A549 treated with Hydrocortisone at 1 μM for 4 hours (cell line): ENCODE measurements at places on chromosomes 13 and 19. TPM values are rescaled to one million over a fixed set of nuclear protein-coding genes. Genes with fewer than 3 reads are reported as not detected.

PRX gene
- total RNA-seq = 1.2 to 1.6 TPM (median 1.4 TPM) in 5 replicates

CLEC17A gene
- total RNA-seq = not detected in 5 replicates

ZNF730 gene
- not detected in 5 replicates for total RNA-seq

SIGLEC7 gene
- not detected in 5 replicates for total RNA-seq

CEACAM16 gene
- 0.08 to 0.12 TPM (median 0.08 TPM) in 4 of 5 replicates, not detected in the other for total RNA-seq

OR7A17 gene
- not detected in 5 replicates for total RNA-seq
